ENCODE measurements at places on chromosomes 11 and 22.

- DNase-seq: no peak
- H3K4me3 ChIP-seq: no peak overlapping the region
- no peaks in the 10 kb centered on the region for H3K36me3 ChIP-seq
- H3K27me3 ChIP-seq: peaks cover 5% of the 10 kb centered on the region
- no peaks in the 10 kb centered on the region for H3K4me1 ChIP-seq
- no peak overlapping the region for H3K27ac ChIP-seq
Measured at GRCh38 chr22:44758344-44758973, 6.1 kb downstream of the ARHGAP8 start.

DNA sequence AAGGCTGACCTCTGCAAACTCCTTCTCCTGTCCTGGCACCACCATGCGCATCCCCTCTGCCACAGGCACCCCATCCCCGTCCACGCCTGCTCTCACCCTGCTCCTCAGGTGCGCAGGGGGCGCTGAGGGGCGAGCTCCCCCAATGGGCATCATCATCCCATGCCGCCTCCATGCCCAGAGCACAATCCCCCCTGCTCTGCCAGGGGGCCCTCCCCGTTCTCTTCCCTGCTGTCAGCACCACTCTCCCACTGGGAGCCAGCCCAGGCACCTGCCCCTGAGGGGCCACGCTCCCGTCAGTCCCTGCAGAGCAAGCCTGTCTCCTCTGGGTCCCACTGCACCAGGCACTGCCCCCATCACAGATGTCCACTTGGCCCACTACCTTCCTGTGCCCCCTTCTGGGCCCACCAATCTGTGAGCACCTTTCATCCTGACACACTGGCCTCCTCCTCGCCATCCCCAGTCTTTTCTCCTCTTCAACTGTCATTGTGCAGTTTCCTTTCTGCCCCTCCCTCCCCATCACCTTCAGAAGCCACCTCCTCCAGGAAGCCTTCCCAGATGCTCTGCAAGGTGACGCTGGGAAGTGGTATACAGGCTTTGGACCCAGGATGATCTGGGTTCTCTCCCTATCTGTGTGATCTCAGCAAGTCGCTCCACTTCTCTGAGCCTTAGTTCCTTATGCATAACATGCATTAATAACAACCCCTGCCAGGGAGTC lies 62.6 kb downstream of the CYTH4 start:
- H3K4me3 ChIP-seq: no peak overlapping the region
- no peaks in the 10 kb centered on the region for H3K36me3 ChIP-seq
- H3K27me3 ChIP-seq: no peaks in the 10 kb centered on the region
- H3K27ac ChIP-seq: no peak overlapping the region

DNA sequence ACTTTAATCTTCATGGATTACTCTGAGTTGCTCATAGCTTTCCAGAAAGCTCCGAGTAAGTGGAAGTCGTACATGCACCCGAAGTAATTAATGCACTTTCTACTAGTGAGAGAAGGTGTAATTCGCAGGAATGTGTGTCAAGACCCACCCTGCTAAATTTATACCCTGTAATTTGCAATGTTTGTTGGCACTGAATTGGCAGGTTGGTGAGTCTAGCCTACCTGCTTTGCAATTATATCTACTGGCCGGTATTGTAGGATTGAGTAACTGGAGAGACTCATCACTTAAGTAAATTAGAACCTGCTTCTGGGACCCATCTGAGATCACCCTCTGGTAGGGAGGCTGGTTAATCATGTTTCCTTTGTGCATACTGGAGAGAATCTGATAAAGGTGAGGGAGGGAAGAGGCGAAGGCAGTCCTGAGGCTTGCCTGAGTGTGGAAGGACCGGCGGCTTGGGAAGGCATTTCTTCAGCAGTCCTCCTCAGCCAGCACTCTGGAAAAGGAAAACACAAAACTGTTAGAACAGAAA lies 63.3 kb downstream of the LDLRAD3 start:
- H3K27ac ChIP-seq: no peak overlapping the region
- no peaks in the 10 kb centered on the region for H3K4me1 ChIP-seq
- H3K36me3 ChIP-seq: no peaks in the 10 kb centered on the region
- no peak overlapping the region for H3K4me3 ChIP-seq

- no peak overlapping the region for H3K4me3 ChIP-seq
- H3K27me3 ChIP-seq: no peaks in the 10 kb centered on the region
- no peak overlapping the region for H3K27ac ChIP-seq
- H3K36me3 ChIP-seq: peaks cover 67% of the 10 kb centered on the region
Measured at GRCh38 chr11:93686812-93687211, 25.3 kb downstream of the CEP295 start.

DNA sequence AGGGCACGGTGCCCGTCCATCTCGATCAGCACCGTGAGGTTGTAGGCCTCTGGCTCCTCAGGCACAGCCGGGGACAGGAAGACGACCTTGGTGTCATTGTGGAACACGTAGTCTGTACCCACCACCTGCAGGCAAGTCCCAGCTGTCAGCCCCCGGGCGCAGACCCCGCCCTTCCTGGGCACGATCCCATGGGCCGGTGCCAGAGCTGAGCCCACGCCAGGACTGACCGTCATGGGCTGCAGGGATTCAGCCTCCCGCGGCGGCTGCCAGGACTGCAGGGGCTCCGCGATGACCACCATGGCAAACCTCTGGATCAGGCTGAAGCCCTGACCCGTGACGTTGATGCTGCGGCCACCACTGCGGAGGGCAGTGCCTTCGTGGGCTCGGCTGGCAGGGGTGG lies 11.8 kb upstream of the MAPK11 start:
- H3K27me3 ChIP-seq: no peaks in the 10 kb centered on the region
- no peak for DNase-seq
- H3K36me3 ChIP-seq: no peaks in the 10 kb centered on the region
- H3K4me1 ChIP-seq: no peaks in the 10 kb centered on the region
- H3K4me3 ChIP-seq: no peak overlapping the region

DNA sequence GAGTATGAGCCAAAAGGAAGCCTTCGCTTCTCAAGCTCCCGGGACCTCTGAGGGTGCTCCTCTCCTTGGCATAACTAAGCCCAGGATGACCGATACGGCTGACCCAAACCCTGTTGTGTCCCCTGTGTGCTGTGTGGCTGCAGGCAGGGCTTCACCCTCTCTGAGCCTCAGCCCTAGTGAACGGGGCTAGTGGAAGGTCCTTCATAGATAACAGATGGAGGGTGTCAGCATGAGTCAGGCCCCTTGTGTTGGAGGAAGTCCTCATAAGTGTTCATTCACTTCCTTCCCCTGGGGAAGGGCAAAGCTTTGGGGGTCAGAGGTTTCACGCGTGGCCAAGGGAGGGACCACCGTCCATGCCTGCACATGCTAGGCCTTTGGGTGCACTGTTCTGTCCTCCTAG lies 21.5 kb downstream of the SHISAL1 start:
- H3K4me1 ChIP-seq: no peaks in the 10 kb centered on the region
- DNase-seq: no peak
- no peak overlapping the region for H3K4me3 ChIP-seq
- no peak overlapping the region for H3K27ac ChIP-seq
- no peaks in the 10 kb centered on the region for H3K36me3 ChIP-seq

- H3K27me3 ChIP-seq: no peaks in the 10 kb centered on the region
- no peak for DNase-seq
- H3K36me3 ChIP-seq: no peaks in the 10 kb centered on the region
- H3K27ac ChIP-seq: no peak overlapping the region
- H3K4me1 ChIP-seq: peaks cover 20% of the 10 kb centered on the region
Measured at GRCh38 chr11:130218501-130219070, 59.0 kb downstream of the ST14 start.

DNA sequence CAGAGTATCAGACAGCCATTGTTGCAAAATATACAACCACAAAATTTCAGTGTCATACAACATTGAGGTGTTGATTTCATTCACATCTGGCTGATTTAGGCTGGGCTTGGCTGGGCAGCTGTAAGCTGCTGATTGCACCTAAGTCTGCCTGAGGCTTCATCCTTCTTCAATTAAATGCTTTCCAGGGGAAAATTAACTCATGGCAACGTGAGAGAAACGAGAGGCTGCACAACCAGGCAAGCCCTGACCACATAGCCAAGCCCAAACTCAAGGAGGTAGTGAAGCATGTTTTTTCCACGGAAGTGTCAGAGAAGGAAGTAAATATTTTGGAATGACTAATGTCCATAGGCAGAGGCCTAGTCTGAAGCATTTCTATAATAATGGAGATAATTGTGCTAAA lies 273.8 kb upstream of the ZC3H12C start:
- H3K27me3 ChIP-seq: no peaks in the 10 kb centered on the region
- no peak overlapping the region for H3K27ac ChIP-seq
- no peaks in the 10 kb centered on the region for H3K36me3 ChIP-seq
- H3K4me3 ChIP-seq: no peak overlapping the region
- no peaks in the 10 kb centered on the region for H3K4me1 ChIP-seq

GRCh38 chr11:28106353-28107043 lies 1.5 kb downstream of the KIF18A start:
- H3K27me3 ChIP-seq: no peaks in the 10 kb centered on the region
- no peak overlapping the region for H3K27ac ChIP-seq
- H3K36me3 ChIP-seq: peaks cover 4% of the 10 kb centered on the region
- peaks cover 31% of the 10 kb centered on the region for H3K4me1 ChIP-seq

Measured in natural killer cell treated with Interleukin-12 subunit alpha and Interleukin-12 subunit beta and Interleukin-15 and Interleukin-18, amount 100 ng/mL, for 72 hours (primary cell).